ENCODE measurements at places on chromosomes 6 and 20.

GRCh38 chr6:126967296-126968005 lies 151.0 kb upstream of the RSPO3 start:
- DNase-seq: no peak

DNA sequence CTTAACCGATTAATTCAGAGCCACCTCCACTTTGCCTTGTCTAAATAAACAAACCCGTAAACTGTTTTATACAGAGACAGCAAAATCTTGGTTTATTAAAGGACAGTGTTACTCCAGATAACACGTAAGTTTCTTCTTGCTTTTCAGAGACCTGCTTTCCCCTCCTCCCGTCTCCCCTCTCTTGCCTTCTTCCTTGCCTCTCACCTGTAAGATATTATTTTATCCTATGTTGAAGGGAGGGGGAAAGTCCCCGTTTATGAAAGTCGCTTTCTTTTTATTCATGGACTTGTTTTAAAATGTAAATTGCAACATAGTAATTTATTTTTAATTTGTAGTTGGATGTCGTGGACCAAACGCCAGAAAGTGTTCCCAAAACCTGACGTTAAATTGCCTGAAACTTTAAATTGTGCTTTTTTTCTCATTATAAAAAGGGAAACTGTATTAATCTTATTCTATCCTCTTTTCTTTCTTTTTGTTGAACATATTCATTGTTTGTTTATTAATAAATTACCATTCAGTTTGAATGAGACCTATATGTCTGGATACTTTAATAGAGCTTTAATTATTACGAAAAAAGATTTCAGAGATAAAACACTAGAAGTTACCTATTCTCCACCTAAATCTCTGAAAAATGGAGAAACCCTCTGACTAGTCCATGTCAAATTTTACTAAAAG lies 2.7 kb downstream of the FOXC1 start:
- no peak for DNase-seq

GRCh38 chr20:63230800-63231268 lies 4.9 kb upstream of the BIRC7 start:
- no peak for DNase-seq

DNA sequence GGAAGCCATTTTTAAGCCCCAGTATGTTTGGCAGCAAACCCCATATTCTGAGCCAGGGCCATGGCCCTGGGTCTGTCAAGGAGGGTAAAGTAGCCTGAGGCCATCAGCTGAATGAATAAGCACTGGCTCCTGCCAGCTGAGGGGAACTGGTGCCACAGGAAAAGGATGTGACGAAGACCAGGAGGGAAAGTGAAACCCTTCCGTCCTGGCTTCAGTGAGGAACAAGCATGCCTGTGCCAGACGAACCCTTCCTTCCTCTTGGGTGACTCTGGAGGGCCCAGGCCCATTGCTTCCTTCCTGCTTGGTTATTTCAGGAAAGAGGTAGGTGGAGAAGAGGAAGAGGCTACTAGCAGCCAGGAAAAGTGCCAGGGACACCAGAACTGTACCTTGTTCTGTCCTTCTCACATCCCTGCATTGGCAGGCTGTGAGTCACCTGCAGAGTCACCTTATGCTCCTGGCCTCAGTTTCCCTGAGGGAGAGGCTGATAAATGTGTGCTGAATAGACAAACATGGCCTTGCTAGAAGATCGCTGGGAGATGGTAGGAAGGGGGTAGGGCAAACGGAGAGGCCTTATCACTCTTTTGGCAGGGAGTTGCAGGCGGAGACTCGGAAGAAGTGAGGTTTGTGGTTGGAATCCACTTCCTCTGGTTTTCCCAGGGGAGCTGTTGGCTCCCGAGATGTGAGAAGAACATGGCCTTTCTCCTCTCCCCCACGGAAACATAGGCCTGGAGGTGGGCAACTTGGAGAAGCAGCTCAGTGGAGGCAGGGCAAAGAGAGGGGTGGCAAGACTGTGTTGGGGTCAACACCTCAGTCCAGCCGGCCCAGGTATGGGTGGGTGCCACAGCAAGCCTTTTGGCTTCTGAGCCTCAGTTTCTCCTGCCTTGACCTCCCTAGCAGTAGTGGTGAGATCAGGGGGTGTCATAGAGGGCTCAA lies 37.4 kb downstream of the COX4I2 start:
- peak; percentile 62 for DNase-seq

GRCh38 chr6:163999475-164000125 lies 585.1 kb downstream of the QKI start:
- DNase-seq: no peak

DNA sequence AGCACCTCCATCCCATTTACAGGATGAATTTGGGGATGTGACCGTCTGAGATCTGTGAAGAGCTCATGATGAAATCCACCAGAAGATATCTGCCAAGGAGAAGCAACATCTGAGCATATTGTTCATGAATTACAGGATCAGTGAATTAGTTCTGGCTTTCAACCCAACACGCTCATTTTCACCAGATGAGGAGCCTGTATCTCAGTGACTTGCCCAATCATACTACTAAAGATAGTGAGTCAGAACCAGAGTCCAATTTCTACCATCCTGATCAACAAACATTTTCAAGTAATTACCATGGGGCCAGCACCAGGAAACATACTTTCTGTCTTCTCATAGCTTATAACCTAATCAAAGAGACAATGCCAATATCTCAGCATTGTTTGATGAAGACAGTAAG lies 116.6 kb downstream of the ZDHHC14 start:
- no peak for DNase-seq

GRCh38 chr20:63708301-63709148 lies 686 bp downstream of the ZGPAT start:
- DNase-seq: no peak

GRCh38 chr6:82917346-82918064 lies 148.1 kb downstream of the UBE3D start:
- no peak for DNase-seq

DNA sequence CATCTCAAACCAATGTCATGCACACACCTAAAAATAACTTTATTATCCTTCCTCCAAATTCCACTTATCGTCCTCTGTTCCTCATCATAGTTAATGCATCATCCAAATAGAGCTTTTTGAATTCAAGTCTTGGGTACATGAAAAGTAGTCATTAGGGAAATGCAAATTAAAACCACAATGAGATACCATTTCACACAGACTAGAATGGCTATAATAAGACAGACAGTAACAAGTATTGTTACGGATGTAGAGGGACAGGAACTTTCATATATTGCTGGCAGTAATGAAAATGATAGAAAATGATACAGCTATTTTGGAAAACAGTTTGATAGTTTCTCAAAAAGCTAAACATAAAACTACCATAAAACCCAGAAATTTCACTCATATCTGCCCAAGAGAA lies 59.1 kb downstream of the FHL5 start:
- no peak for DNase-seq

- no peak for DNase-seq
These were observed 75.0 kb downstream of the VTA1 start for GRCh38 chr6:142222022-142222421.

DNA sequence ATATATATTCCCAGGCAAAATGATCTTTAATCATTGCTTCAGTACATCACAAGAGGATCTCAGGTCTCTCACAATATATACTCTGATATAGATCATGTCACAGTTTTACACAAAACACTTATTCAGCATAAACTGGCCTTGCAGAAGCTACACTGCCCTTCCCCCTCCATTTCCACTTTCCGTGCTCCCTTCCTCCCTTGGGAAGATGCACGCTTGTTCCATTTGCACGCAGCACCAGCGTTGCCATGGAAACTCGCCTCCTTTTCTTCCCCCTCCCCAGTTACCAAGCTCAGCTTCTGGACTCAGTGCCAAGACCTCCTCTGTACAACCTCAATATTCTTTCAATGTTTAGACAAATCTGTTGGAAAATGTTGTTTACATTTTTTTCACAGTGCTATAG lies 154.6 kb downstream of the RFPL4B start:
- DNase-seq: no peak

DNA sequence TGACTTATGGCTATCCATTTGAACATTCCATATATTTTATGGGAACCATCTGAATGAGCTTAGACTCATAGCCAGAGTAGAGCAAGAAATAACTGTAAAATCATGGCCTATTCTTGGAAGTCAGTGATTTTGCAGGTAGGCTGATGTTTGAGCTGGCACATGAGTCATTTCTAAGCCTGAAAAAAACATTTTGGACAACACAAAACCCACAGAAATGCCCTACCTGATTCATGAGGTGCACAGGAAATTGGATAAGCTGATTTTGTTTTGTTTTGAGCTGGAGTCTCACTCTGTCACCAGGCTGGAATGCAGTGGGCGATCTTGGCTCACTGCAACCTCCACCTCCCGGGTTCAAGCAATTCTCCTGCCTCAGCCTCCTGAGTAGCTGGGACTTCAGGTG lies 443.0 kb downstream of the PKHD1 start:
- DNase-seq: no peak

GRCh38 chr6:84707171-84707570 lies 57.2 kb downstream of the TBX18 start:
- no peak for DNase-seq

- DNase-seq: no peak
These were observed 541.8 kb upstream of the NRSN1 start for GRCh38 chr6:23584134-23584763.

GRCh38 chr6:111794300-111794699 lies 79.0 kb downstream of the FYN start:
- no peak for DNase-seq

DNA sequence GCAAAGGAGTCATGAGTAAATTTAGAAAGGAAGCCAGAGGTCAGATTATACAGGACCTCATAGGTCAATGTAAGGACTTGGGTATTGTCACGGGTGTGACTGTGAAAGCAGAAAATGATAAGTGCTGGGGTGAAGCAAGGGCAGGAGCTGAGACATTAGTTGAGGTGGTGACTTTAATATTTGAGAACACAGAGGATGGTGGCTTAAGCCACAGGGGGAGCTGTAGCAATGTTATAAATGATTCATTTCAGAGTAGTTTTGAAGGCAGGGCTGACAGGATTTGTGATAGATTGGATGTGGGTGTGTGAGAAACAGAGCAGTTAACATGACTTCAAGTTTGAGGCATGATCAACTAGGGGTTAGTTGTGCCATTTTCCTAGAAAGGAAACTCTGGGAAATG lies 659.9 kb downstream of the EPM2A start:
- DNase-seq: no peak

DNA sequence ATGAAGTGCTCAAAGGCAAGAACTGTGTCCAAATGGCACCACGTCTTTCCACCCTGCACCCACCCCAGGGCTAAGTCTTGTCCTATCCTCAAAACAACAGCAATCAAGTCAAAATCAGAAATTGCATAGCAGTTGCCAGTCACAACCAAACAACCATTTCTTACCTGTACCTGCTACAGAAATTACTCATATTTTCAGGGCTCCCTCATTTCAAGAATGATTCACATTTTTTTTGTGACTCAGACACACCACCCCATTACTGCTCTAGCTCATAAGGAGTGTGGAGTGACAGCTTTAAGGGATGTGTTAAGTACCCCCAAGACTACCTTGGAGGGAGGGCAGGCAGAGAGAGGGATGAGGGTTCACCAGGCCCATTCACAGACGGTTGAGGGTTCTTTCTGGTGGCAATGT lies 111.7 kb downstream of the TRERF1 start:
- DNase-seq: peak; percentile 41
